ENCODE measurements at places on chromosomes 1 and 21.

- DNase-seq = no peak
Measured at GRCh38 chr1:19495799-19496526, 10.6 kb upstream of the CAPZB start.

- DNase-seq = no peak
Measured at GRCh38 chr1:85133565-85134159, 67.2 kb downstream of the SYDE2 start.

GRCh38 chr1:26290882-26291261 is 11.0 kb downstream of the SH3BGRL3 start:
- DNase-seq = no peak

GRCh38 chr1:112533029-112533428 is 24.3 kb downstream of the WNT2B start:
- DNase-seq = no peak

DNA sequence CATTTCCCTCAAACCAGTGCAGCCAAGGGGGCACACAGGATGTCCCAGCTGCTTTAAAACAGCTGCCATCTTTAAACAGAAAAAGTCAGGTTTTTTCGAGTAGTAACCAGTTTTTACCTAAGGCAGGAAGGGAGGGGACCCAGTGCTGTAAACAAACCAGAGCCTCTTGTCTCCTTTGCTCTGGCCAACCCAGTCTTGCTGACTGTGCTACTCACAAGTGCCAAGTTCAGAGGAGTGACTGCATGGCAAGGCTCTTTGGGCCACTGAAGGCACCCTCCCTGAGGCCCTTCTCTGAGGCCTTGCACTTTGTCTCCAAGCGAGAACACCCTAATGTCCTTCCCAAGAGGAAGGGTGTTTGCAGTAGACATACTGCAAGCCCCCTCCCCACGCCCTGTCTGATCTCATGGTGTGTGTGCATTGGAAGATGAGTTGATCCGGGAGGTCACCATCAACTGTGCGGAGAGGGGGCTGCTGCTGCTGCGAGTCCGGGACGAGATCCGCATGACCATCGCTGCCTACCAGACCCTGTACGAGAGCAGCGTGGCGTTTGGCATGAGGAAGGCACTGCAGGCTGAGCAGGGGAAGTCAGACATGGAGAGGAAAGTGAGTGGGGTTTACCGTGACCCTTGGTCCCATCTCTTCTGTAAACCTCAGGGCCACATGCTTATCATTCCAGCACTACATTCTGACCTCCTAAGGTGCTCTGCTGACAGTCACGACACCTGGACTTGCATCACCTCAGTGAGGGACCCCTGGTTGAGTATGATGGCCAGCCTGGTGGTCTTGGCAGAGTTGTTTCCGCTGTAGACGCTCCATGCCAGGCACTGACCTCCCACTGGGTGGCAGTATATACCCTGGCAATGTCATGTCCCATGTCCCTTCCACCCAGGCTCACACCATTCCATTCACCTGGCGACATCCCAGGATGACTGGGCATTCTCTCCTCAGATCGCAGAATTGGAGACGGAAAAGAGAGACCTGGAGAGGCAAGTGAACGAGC is 4.7 kb downstream of the DNALI1 start:
- DNase-seq = no peak

GRCh38 chr1:9867408-9868243 is 42.4 kb downstream of the CTNNBIP1 start:
- no peak for DNase-seq

GRCh38 chr1:233675893-233676292 is 62.0 kb downstream of the KCNK1 start:
- no peak for DNase-seq

DNA sequence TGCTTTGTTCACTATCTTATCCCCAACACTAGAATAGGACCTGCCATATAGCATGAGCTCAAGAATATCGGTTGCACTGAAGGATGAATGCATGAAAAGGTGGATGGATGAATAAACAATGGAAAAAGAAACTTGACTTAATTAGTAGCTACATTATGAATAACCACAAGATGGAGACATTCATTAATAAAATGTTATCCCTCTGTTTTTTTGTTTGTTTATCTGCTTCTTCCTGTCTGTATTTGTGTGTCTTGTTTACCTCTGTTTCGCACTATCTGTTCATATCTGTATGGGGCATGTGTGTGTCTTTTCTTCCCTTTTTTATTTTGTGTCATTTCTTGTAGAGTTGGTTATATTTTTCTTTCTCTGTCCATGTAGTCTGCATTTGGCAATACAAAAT is 1.1 kb upstream of the OR14I1 start:
- DNase-seq = no peak

- no peak for DNase-seq
Measured at GRCh38 chr1:213474054-213474453, 423.0 kb downstream of the RPS6KC1 start.

DNA sequence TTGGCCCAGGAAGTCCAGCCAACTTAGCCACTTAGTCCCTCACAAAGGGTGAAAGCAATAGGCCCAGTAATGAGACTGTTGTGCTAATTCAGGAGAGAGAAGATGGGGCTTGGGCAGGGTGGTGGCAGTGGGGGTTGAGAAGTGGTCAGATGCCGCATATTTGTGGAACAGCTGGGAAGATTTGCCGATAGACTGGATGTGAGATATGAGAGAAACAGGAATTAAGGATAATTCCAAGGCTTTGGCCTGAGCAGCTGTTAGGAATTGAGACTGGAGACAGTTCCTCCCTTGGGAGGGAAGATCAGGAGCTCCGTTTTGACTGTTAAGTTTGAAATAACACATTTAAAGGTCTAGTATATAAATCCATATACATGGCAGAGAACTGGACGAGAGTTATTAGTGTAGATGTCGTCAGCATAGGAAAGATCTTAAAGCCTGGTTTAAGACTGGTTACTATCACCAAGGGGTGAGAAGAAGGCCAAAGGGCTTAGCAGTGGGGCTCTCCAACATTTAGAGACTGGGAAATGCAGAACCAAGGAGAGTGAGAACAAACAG is 323.7 kb upstream of the FAM78B start:
- no peak for DNase-seq

DNA sequence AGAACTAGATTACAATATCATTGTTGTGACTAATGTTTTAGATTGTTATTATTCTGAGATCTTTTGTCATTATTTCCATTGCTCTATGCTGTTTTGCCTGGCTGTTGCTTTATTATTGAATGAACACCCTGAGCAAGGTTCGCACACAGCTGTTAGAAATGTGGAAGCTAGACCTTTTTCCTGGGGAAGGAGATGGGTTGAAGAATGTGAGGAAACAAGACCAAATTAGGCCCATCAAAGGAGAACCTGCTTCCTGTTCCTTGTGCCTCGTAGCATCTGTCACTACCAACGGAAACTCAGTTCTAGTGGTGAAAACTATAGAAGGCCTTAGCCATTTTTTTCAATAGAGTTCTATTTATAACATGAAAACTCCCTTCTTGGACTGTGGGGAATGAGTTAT is 68.7 kb downstream of the RGL1 start:
- DNase-seq = no peak

GRCh38 chr1:237384213-237384612 is 342.2 kb downstream of the RYR2 start:
- no peak for DNase-seq

DNA sequence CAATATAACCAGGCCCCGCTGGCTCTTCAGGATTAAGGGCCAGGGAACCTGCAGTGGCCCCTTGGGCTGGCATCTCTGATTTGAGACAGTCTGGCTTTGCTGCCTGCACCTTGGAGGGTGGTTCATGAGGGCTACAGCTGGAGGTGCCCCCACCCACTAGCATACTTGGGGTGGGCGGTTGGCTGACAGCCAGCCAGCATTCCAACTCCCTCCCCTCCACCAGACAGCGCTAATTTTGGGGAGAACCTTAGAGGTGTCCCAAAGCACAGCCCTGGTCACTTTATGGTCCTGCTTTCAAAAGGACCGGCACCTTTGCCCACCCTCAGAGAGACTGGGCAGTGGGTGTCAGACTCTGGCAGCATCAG is 180.7 kb upstream of the VAMP3 start:
- DNase-seq = no peak

GRCh38 chr1:203638950-203639349 is 12.3 kb downstream of the ATP2B4 start:
- DNase-seq = no peak

Data from SIG-M5 (cell line).